Fibroblast of skin of right biceps (primary cell): ENCODE measurements at places on chromosomes 3 and 15.

DNA sequence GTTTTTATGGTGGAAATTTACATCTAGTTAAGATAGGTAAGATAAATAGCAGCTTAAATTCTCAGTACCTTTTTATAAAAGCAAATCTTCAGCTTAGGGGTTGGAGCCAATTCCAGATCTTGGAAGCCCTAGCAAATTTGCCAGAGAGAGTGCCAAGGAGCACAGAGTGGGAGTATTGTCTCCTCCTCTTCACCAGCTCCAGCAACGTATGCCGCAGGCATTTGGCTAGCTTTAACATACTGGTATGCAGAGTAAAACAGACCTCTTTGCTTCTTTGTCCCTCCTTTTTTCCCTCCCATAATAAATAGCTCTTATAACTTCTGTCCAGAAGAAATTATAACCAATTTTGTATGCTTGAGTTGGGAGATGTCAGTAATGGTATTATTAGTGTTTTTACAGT lies 140.4 kb downstream of the DIPK2A start:
- no peak for DNase-seq

DNA sequence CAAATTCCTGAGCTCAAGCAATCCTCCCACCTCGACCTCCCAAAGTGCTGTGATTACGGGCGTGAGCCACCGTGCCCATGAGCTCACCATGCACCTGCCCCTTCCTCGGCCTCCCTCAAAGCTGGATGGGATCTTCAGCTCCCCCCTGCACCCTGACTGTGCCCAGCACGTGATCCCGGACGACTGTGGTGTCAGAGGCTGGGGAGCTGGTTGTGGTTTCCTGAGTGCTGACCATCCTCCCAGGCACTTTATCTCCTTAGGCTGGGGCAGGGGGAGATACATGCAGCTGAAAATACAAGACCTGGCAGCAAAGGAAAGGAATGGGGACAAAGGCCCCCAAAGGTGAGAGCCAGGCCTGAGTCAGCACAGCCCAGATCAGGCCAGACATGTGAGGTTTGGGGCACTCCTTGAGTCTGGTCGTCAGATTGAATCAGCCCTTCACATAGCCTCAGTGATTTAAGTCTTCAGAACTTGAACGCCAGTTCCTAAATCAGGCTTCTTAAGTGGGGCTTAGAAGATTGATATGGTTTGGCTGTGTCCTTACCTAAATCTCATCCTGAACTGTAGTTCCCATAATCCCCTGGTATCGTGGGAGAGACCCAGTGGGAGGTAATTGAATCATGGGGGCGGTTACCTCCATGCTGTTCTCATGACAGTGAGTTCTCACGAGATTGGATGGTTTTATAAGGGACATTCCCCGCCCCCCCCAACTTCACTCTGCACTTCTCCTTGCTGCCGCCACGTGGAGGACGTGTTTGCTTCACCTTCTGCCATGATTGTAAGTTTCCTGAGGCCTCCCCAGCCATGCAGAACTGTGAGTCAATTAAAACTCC lies 35.8 kb downstream of the PRKCD start:
- DNase-seq, result peak; percentile 77

GRCh38 chr3:58066842-58067241 lies 58.6 kb downstream of the FLNB start:
- peak; percentile 90 for DNase-seq

- no peak for DNase-seq
Measured at GRCh38 chr3:2614578-2614977, 495.6 kb downstream of the IL5RA start.

- no peak for DNase-seq
Measured at GRCh38 chr15:31014608-31014925, 23.1 kb upstream of the MTMR10 start.

DNA sequence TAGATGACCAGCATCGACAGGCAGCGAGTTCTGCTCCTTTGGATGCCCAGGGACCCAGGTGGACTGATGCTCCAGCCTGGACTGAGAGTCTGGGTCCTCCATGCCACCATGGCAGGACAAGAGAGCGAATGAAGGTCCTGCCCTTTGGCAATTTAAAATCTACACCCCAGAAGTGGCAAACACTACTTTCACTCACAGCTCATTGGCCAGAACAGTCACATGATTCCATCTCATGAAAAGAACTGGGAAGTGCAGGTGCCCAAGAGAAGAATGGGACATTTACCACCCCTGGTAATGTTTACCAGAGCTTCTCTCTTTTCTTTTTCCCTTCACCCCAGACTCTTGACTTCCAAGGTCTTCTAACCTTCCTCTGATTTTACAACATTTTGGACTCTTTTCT lies 87.8 kb upstream of the SLCO3A1 start:
- no peak for DNase-seq

DNA sequence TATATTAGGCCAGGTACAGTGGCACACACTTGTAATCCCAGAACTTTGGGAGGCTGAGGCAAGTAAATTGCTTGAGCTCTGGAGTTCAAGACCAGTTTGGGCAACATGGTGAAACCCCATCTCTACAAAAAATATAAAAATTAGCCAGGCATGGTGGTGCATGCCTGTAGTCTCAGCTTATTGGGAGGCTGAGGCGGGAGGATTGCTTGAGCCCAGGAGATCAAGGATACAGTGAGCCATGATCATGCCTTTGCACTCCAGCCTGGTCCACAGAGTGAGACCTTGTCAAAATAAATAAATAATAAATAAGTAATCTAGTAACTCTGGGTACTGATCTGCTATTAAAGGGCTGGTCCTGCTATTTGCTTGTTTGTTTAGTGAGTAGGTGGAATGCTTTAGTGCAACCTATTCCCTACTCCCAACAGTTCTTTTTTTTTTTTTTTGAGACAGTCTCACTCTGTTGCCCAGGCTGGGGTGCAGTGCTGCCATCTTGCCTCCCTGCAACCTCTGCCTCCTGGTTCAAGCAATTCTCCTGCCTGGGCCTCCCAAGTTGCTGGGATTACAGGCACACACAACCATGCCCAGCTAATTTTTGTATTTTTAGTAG lies 9.1 kb upstream of the INO80 start:
- no peak for DNase-seq

GRCh38 chr15:79918278-79918677 lies 21.5 kb upstream of the MTHFS start:
- DNase-seq, result no peak

GRCh38 chr3:73604451-73604850 lies 20.3 kb downstream of the PDZRN3 start:
- peak; percentile 89 for DNase-seq

- no peak for DNase-seq
Measured at GRCh38 chr3:126544596-126545281, 14.0 kb downstream of the C3orf22 start.

- DNase-seq, result no peak
Measured at GRCh38 chr3:182596676-182597410, 196.5 kb upstream of the ATP11B start.

DNA sequence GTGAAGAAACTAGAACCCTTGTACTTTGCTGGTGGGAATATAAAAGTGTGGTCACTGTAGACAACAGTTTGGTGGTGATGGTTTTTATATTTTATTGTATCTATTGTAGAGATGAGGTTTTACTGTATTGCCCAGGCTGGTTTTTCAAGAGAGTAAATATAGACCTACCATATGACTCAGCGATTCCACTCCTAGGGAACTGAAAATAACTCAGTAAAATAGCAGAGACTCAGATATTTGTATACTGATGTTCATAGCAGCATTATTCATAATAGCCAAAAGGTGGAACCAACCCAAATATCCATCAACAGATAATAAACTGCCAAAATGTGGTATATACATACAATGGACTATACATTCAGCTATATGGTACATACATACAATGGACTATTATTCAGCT lies 68.8 kb upstream of the IL12A start:
- peak; percentile 82 for DNase-seq

- peak; percentile 42 for DNase-seq
Measured at GRCh38 chr3:66490214-66490613, 10.6 kb downstream of the LRIG1 start.

- DNase-seq, result peak; percentile 39
Measured at GRCh38 chr15:41734079-41734478, 40.2 kb upstream of the MAPKBP1 start.

GRCh38 chr15:89487791-89488190 lies 8.6 kb downstream of the RHCG start:
- DNase-seq, result no peak

- no peak for DNase-seq
Measured at GRCh38 chr3:64508140-64508539, 179.7 kb downstream of the ADAMTS9 start.

GRCh38 chr15:96158938-96159337 lies 171.6 kb upstream of the NR2F2 start:
- no peak for DNase-seq

- no peak for DNase-seq
Measured at GRCh38 chr3:3305841-3306240, 126.3 kb upstream of the CRBN start.

GRCh38 chr15:94576889-94577533 lies 345.6 kb downstream of the MCTP2 start:
- peak; percentile 4 for DNase-seq

GRCh38 chr3:107367353-107367752 lies 9.9 kb upstream of the CCDC54 start:
- peak; percentile 90 for DNase-seq

DNA sequence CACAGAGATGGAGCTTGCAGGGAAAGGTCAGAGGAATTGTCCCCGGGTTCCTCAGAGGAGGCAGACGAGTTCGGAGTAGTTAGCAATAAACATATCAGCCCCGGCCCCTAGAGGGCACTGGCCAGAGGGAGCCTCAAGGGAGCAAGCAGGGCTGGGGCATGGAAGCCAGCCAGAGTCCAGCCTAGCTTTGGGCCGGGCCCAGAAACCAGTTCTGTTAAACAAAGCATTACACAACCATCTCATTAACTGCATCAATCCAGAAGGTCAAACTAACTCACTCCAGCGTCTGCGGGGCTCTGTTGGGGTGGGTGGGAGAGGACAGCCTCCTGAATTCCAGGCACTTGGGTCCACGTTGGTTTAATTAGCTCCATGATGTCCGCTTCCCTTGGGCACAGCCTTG lies 41.0 kb upstream of the IREB2 start:
- no peak for DNase-seq

- DNase-seq, result no peak
Measured at GRCh38 chr3:168001244-168001643, 94.5 kb downstream of the GOLIM4 start.

GRCh38 chr15:28914483-28915023 lies 28.8 kb downstream of the APBA2 start:
- no peak for DNase-seq

- DNase-seq, result no peak
Measured at GRCh38 chr3:130948929-130949328, 55.0 kb downstream of the ATP2C1 start.
